ENCODE measurements at places on chromosomes 7 and 10. TPM values are rescaled to one million over a fixed set of nuclear protein-coding genes. Genes with fewer than 3 reads are reported as not detected.

PVRIG gene
- total RNA-seq = not detected

IFIT1B gene
- 6.7 TPM for total RNA-seq

PROSER2 gene
- 3.1 TPM for total RNA-seq

GSTO2 gene
- 3.5 TPM for total RNA-seq

SLC18A3 gene
- 1.9 TPM for total RNA-seq

ANXA8 gene
- 0.17 TPM for total RNA-seq
